ENCODE measurements at places on chromosomes 5 and 9. TPM values are rescaled to one million over a fixed set of nuclear protein-coding genes. Genes with fewer than 3 reads are reported as not detected.

GRCh38 chr5:14421851-14422250 is 159.7 kb upstream of the OTULINL start:
- no peak for DNase-seq

GRCh38 chr9:126001581-126002225 is 254.5 kb downstream of the PBX3 start:
- no peak for DNase-seq

DNA sequence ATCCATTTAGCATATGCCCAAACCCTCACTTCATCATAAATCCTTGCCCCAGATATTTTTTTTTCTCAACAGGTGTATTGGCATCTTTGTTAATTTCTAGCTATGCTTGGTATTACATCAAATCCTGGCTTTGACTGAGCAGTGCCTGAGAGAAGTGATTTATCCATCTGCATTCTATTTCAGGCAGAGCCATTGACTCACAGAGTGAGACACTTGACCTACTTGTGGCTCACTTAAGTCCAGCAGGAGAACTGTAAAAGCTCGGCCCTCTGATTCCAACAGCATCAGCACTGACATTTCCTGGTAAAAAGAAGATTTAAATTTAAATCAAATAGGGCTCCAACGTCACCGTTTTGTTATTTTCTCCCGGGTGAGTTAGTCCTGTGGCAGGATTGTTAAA is 93.4 kb downstream of the PLK2 start:
- peak; percentile 36 for DNase-seq

Gene PAEP
- total RNA-seq, result not detected

DNA sequence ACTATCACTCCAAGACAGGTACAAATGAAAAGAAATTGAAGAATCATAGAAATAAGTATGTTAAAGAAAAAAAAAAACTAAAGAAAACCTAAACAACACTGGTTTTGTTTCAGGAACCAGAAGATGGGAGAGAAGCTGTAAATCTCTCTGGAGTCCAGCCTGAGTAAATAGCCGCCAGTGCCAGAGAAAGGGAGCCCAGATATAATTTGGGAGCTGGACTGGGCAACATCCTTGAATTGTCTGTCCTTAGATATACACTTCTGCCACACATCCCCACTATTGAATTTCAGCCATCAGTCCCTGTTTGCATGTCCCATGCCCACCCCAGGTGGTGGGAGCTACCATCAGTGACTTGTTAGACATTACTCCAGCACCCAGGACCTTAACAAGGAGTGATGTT is 979.6 kb downstream of the DTWD2 start:
- DNase-seq, result no peak

GRCh38 chr9:93071464-93071863 is 13.0 kb downstream of the SUSD3 start:
- peak; percentile 33 for DNase-seq
